ENCODE measurements at places on chromosomes 4 and X. TPM values are rescaled to one million over a fixed set of nuclear protein-coding genes. Genes with fewer than 3 reads are reported as not detected.
A peak's percentile ranks its signal among the peaks of the same experiment; 100 is the strongest.

CTAG1A gene
- total RNA-seq: not detected

DNA sequence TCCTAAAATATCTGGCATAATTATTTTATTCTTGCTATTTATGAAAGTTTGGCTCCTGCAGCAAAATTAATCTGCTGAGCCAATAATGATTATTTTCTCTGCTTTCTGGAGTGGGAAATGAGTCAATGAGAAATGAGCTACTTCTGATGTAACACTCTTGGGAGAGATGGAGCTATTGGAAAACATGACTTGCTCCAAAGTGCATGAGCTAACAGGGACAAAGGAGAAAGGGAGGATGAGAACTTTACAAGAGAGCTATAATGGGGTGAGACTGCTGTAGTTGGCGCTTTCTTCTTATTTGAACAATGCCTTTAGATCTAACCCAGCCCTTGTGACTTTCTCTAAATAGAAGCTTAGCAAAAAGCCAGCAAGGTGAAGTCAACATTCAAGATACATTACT is 615.1 kb downstream of the ANKRD50 start:
- DNase-seq: no peak

KLHL15 gene
- total RNA-seq: 14.7 TPM

- peak; percentile 72 for DNase-seq
These were observed 29.3 kb upstream of the BCOR start for GRCh38 chrX:40127052-40127451.

KIAA1210 gene
- not detected for total RNA-seq

- no peak for DNase-seq
These were observed 173.6 kb downstream of the CBR4 start for GRCh38 chr4:168836490-168836889.

- peak; percentile 6 for DNase-seq
These were observed 79.9 kb downstream of the AASDH start for GRCh38 chr4:56307423-56307822.

GRCh38 chr4:155545456-155545855 is 121.2 kb upstream of the GUCY1A1 start:
- DNase-seq: no peak

DNA sequence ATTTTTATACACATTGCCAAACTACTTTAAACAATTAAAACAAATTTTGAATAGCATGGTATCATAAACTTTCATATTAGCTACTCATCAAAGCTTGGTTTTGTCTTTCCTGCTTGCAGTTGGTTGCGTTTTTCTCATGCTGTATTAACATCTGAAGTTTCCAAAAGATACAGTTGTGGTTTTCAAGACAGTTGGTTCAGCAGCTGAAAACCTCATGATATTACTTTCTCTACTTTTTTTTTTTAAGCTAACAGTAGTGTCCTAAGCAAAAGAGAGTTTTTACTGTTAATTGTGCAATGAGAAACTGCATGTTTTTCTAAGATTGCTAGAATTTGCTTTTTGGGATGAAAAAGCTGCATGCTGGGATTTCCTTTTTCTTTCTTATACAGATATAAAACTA is 15.2 kb downstream of the RUFY3 start:
- no peak for DNase-seq

Measured in RPMI7951 (cell line).